Fibroblast of pulmonary artery (primary cell): ENCODE measurements at places on chromosomes 6 and 20.

- no peak for DNase-seq
Measured at GRCh38 chr20:16283307-16283706, 289.9 kb downstream of the KIF16B start.

DNA sequence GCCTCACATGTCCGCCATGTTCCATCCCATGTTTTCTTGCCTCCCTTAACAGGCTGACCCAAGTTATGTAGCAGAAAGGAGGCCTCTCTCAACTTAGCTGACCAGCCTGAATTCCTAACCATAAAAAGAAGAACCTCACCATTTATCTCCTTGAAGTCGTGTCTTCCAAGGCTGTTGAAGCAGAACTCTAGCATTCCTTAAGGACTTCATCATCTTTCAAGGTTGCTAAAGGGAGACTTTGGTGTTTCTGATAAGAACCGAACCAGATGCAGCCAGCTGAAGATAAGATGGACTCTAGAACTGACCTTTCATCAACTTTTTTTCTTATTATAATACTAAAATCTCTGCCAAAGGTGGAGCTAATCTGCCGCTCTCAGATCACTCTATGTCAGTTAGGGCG lies 571.7 kb upstream of the SLC35B3 start:
- DNase-seq: no peak

DNA sequence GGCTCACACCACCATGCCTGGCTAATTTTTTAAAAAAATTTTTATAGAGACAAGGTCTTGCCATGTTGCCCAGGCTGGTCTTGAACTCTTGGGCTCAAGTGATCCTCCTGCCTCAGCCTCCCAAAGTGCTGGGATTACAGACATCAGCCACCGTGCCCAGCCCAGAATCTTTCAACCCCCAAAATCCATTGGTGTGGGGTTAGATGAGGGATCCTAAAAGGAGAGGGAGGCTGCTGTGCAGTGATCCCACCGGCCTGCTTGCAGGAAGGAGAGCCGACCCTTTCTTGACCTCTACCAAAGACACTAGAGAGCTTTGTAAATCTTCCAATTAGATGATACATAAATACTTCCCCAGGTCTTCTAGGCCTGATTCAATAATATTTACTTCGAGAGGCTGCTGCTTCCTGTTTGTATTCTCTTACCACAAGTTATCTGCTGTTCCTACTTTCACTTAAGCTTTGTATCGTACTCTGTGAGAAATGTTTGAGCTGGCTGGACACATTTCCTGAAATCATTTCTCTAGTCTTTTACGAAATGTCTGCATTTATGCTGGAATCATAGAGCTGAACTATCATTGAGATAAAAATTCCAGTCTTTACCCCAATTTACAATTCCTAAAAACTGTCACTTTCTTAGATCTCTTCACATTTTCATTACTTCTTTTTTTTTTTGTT lies 49.3 kb upstream of the IER3 start:
- peak; percentile 84 for DNase-seq

DNA sequence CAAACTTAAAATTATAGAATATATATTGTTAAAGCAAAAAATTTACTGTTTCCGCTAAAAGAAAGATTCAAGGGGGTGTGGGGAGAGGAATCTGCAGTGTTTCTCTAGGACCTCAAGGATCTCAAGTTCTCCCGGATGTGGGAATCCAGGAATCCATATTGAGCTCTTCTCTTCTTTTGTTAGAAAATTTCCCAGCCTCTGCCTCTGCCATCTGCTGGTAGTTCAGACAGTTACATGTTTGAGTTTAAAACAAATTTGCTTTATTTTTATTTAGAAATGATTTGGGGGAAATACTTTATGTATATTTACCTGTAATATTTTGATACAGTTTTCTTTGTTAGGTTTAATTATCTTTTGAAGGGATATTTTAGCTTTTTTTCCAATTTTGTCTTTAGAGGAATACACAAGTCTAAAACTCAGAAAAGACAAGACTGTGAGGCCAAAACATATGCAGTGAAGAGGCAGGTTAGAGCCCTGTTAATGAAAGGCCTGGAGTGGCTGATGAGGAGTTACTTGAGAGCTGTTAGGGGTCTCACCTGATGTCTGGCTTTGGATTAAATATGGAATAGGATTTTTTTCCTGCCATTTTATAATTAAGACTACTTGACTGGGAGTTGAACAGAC lies 268.8 kb downstream of the ARID1B start:
- peak; percentile 72 for DNase-seq

DNA sequence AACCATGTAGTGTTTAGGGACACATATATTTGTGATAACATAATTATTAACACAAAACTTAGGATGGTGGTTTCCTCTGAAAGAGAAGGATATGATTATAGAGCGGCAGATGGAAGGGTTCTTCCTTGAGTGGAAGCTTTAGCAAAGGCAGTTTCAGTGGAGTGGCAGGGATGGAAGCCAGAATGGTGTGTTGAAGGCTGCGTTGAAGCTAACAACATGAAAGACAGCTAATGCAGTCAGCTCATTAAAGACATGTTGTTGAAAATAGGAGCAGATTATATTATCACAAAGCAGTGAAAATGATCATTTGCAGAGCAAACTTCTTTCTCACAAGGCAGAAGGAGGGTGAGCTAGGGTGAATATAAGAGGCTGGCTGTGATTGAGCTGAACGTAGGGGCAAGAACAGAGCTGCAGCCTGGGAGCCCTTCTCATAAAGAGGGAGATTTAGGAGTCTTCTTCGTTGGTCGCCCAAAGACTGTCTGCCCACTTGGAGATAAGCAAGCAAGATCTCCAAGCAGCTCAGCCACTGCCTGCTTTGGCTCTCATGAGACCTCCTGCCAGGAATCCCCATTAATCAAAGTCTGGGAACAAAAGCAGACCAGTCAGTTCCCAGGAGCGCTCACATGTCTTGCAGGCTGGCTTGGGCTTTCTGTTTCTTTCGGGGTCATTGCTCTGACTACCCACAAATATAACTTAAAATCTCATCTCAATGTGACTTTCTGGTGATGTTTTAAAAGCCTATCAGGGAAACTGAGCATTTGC lies 2.6 kb upstream of the ANKRD6 start:
- DNase-seq: no peak

DNA sequence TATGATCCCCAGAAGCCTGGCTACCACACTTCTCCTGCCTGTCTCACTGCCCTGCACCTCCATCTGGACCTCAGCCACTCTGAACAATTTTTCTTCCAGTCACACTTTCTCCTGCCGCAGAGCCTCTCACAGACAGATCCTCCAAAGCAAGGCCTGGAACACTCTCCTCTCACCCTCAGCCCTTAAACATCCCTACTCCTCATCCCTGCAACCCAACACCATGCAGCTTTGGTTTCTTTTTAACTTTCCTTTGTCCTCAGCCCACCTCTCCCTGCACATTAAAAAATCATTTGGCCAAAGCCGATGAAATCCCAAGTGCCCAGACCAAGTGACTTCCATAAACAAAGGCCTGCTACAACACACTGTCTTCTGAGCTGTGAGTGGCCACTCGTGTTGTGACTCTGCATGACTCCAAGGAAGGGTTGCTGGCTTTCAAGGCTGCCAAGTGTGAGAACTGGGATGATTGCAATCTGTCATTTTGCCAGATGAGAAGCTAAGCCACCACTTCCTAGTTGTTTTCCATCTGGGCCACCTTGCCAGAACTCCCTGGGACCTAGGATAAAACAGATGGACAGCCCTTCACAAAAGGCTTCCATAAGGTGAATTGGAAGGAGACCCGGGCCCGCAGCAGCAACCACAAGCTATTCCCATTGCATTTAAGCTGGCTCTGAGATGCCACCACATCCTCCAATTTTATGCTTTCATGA lies 144.4 kb upstream of the SSTR4 start:
- no peak for DNase-seq

DNA sequence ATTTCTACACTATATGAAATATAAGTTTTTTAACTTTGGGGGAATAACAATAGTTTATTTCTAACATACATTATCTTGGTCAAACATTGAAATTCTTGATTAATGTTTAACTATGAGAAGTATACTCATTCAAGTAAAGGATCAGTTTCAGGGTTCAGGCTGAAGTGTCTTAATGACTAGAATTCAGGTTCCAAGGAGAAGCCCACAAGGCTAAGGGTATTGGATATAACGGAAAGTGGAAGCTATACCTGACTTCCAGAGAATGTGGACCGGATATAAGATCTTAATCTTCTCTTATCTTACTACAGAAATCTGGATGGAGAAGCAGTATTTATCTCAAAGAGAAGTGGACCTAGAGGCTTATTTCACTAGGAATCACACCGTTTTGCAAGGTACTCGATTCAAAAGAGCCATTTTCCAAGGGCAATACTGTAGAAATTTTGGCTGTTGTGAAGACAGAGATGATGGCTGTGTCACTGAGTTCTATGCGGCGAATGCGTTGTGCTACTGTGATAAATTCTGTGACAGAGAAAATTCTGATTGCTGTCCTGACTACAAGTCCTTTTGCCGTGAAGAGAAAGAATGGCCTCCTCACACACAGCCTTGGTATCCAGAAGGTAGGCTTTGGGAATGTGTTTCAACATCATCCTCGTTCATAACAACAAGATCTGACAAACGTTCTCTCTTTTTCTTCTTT lies at the start of gene TINAG:
TINAG (plus strand) TSS at position 153 of the 697 bp plus-strand sequence; CDS start at position 263, 110 bp downstream.
- no peak for DNase-seq

- DNase-seq: no peak
Measured at GRCh38 chr6:21505574-21505990, 88.0 kb upstream of the SOX4 start.

DNA sequence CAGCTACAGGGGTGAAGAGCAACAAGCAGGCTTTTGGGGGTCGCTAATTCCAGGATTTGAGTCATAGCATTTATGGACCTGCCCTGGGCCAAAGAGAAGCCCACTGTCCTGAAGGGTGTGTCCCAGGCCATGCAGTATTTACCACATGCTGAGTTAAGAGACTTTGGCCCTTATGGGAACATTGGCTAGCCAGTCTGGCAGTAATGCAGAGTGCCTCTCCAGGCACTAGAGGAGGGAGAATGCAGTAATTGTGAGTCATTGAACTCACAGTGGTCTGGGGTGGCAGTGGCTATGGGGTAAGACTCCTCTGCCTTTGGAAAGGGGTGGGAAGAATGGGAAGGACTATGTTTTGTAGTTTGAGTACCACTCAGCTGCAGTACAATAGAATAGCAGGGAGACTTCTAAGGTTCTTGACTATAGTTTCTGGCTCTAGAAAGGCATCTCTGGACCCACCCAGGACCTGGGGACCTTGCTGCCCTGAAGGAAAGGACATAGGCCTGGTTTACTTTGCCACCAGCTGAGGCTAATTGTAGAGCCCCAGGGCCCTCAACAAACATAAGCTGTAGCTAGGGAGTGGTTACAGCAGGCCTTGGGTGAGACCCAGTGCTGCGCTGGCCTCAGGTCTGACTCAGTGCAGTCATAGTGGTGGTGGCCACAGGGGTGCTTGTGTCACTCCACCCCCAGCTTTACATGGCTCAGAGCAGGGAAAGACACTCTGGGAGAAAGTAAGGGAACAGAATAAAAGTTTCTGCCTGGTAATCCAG lies 520.9 kb downstream of the HTR1B start:
- DNase-seq: no peak
